ENCODE measurements at places on chromosomes 4 and X.

GRCh38 chr4:84639145-84639544 lies 56.2 kb downstream of the CDS1 start:
- DNase-seq, result no peak

DNA sequence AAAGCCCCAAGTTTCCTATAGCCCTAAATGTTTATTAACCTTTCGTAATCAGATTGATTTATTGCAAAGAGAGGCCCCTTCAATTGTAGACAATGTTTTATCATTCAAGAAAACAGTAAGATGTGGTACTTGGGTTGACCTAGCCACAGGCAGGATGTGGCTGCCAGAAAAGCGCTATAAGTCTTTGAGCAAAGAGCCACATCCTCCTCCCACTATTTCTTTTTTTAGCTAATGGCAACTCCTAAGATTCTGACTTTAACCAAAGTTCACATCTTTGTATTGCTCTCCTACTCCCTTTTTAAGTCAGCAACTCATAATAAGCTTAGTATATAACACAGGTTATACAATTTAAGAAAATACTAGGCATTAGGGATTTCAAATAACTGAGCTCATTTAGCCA lies 70.7 kb upstream of the PPP3CA start:
- DNase-seq, result no peak

DNA sequence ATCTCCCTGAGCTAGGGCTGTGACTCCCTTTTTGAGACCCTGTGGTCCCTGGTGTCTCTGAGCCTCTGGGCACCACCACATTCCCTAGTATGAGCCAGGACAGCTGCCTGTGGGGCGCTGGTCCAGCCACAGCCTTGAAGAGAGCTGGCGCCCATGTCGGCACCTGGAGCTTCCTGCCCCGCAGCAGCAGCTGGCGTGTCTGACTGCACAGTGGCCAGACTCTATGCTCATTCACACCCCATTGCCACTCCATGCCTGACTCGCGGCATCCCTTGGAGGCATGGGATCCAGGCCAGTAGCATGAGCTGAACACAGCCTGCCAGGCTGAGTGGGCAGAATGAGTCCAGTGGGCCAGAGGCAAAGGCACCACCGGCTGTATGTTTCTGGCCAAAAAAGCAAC lies 8.3 kb upstream of the SPP1 start:
- DNase-seq, result no peak

DNA sequence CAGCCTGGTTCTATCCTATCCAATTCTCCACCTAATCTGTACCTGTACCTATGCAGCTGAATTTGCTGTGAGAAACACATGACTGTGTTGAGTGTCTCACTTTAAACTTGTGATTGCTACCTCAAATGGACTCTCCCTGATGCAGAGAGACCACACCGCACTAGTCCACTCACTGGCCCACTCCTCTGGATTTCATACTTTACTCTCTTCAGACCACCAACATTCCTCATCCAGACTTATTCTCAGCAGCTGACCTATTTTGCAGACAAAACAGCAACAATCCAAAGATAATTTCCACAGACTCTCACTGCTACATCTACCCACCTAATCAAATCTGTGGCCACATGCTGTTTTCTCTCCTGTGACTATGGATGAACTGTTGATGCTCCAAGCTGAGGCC lies 45.2 kb downstream of the ACSL4 start:
- no peak for DNase-seq

DNA sequence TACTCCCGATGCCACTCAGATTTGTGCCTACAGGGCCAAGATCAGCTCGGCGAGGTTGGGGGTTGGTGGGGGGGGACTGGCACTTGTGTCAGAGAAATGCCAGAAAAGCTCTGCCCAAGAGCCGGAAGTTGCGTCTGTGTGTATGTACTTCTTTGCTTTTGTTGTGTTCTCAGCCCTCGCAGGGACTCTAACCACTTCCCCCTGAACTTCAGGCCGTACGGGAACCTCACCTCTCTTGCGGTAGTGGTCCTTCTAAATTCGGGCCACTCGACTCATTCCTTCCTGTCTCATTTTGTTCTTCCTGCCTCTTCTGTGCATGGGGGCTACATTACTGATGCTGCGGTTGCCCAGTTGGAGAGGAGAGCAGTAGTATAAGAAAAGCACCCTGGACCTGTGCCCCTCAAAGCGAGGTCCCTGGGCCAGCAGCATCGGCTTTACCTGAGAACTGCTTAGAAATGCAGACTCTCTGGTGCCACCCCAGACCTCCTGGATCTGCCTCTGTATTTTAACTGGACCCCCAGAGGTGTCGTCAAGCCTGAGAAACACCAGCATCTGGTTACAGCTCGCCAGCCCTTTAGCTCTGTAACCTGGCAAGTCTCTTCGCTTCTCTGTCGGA lies 146.3 kb upstream of the RPS6KA3 start:
- no peak for DNase-seq

DNA sequence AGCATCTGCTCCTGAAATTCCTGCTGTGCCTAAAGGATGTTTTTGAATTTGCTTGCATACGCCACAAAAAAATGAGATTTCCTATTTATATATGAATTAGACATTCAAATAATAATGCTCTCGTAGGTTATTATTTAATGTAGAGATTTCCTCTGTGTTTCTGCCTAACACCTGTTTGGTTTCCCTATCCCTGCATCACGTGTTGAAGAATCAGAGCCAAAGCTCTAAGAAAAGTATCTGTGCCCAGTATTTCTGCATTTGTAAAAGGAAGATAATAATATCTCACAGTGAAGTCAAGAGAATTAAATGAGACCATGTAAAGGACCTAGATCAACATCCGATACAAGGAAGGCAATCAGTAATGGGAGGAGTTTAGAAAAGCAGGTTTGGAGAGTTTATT lies 179.5 kb downstream of the HNRNPD start:
- no peak for DNase-seq

GRCh38 chr4:70589785-70590184 lies 2.3 kb upstream of the AMBN start:
- DNase-seq, result no peak

DNA sequence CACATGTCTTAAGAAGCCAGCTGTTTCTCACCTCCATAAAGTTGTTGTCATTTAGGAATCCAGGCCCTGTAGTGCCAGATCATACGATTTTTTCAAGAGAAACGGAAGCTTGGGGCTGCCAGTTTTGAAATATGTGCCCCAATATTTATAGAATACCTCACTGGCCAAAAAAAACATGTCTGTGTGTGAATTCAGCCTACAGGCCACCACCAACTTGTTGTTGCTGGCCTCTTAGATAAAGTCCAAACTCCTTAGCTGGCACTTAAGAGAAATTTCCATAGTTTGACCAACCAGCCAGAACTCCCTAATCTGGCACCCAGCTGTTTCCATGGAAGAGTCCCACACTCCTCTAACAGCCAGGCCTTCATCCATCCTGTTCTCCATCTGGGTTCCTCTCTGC lies 74.1 kb downstream of the WDR19 start:
- no peak for DNase-seq

DNA sequence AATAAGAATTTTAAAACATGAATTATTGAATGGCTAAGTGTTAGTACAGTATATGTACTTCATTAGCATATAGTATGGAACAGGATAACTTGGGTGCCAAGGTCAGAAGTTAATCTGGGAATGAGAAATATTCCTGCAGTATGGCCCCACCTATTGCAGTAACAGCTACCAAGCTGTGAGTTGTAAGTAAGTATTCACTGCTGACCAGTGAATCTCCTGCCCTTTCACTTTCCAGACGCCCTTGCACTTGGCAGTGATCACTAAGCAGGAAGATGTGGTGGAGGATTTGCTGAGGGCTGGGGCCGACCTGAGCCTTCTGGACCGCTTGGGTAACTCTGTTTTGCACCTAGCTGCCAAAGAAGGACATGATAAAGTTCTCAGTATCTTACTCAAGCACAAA lies 105.1 kb downstream of the NFKB1 start:
- no peak for DNase-seq

GRCh38 chr4:102298716-102299115 lies 46.6 kb downstream of the SLC39A8 start:
- no peak for DNase-seq

DNA sequence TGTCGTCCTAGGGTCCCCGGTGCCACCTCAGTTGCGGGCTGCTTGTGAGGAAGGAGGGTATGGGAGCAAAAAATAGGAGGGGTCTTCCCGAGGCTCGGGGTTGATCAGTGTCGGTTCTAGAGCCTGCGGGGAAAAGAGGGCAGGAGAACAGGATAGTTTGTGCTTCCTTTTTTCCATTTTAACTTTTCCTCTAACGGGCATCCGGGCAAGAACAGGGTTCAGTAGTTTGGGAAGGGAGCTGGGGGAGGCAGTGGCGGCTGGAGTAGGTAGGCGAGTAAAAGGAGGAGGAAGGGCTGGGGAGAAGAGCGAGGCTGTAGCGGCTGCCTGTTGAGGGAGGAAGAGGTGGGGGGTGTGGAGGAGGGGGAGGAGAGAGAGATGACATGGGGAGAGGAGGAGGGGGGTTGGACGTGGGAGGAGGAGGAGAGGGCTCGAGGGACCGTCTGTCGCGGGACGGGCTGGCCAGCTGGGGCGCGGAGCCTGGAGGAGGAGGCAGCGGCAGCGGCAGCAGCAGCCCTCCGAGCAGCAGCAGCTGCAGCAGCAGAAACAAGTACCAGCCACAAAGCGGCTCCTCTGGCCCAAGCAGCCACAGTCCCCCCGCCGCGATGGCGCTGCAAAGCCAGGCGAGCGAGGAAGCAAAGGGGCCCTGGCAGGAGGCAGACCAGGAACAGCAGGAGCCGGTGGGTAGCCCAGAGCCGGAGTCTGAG lies at the start of gene SLC16A2:
Gene SLC16A2, plus strand, starts transcription at position 458 of the 704 bp plus-strand sequence. Its CDS starts 145 bp downstream, at position 603.
- DNase-seq, result peak; percentile 72

- no peak for DNase-seq
Observed at GRCh38 chrX:28922106-28922505, 334.9 kb downstream of the IL1RAPL1 start.

DNA sequence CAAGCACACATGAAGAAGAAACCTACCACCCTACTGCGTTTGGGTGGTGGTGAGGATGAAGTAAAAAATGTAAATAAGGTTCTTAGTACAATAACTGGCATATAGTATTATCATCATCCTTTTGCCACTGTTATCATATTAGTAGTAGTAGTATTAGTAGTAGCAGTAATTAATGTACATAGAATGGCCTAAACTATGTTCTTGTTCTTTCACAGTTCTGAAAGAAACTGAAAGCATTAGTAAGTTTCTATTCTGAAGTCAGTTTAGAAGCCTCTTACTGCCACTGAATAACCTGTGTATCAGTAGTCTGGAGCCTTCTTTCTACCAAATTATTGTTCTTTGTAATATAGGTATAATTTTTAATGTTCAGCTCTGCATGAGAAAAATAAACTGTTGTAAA lies 21.0 kb downstream of the COL4A6 start:
- no peak for DNase-seq

DNA sequence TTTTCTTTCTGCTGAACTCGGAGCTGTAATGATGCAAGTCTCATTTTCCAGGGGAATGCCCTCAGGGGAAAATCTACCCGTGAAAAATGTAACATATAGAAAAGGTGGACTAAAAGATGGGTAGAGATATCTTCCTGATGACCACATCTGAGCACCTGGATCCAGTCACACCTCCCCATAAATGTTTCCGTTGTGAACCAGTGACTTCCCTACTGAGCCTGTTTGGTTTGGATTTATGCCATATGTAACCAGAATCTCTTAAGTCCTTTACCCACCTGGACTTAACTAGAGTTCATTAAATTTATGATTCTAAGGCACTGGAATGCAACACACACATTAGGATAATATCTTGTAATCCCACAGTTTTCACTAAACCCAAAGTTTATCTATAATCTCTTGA lies 171.1 kb downstream of the ZNF330 start:
- no peak for DNase-seq

DNA sequence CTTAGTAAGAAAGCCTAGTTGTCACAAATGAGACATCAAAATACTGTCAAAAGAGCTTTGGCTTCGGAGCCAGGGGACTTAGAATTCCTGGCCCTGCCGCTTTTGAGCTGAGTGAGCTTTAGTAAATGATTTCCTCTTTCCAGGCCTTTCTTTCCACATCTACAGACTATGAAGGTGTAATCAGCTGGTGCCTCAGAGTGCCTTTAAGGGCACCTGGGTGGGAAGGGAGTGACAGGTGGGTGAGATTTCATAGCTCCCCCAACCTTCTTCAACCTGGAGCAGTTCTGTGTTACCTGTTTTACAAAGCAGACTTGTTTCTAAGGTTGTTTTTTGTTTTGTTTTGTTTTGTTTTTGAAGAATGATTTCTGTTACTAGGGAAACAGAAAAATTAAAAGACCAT lies 154.7 kb upstream of the BOD1L1 start:
- no peak for DNase-seq

DNA sequence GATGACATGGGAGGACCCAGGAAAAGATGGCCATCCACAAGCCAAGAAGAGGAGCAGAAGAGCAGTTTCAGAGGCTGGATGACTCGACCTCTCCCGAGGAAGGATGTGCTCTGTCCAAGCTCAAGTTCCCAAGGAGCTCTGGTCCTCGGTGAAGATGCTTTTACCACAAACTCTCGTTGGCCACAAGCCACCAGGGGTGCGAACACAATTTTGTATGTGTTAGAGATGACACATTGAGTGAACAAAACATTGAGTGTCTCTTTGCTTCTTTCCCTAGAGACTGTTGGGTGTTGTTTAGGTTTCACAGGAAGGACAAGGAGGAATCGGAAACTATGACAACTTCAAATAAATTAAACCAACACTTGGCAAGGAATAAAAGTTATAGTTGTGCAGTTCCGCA lies 26.3 kb downstream of the FGFBP1 start:
- no peak for DNase-seq

GRCh38 chrX:119230850-119231249 lies 5.2 kb upstream of the PGRMC1 start:
- DNase-seq, result no peak

GRCh38 chr4:16691450-16691849 lies 207.0 kb downstream of the LDB2 start:
- DNase-seq, result no peak

DNA sequence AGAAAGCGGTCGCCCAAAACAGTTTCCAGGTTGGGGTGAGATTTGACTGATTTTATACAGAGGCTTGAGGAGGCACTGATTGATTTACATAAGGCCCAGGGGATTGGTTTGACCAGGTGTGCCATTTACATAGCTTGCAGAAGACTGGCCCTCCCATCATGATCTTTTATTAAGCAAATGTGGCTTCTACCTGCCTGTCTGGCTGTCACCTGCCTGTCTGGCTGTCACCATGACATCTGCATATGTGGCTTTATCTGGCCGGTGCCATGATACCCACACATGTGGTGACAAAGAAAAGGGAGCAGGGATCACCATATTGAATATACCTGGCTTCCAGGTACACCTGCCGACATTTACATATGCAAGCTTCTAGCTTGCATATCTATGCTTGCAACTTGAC lies 17.0 kb upstream of the CDS1 start:
- DNase-seq, result no peak
